ENCODE measurements at places on chromosomes 4 and X.

GRCh38 chr4:23365086-23365485 lies 524.8 kb downstream of the PPARGC1A start:
- DNase-seq = no peak

DNA sequence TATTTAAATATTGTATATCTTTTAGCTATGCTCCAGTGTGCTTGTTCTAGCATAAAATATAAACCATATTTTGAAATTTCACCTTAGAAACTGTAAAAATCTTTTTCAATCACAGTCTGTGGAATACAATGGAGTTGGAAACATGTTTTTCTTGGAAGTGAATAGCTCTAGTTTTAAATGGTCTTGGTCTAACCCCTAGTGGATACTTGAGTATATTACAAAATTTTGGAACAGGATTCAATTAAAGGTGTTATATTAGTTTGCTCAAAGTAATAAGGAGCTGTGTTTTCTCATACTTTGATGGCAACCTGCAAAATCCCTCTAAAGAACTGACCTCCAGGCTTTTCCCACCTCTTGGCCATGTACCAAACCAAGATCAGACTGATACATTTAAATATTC lies 48.2 kb downstream of the STK26 start:
- DNase-seq = peak; percentile 1

- DNase-seq = no peak
Observed at GRCh38 chr4:13876131-13876530, 248.6 kb upstream of the BOD1L1 start.

GRCh38 chrX:54714424-54714823 lies 83.6 kb downstream of the ITIH6 start:
- no peak for DNase-seq

- DNase-seq = no peak
Observed at GRCh38 chrX:54746928-54747327, 51.1 kb downstream of the ITIH6 start.

- no peak for DNase-seq
Observed at GRCh38 chrX:20529301-20529700, 262.6 kb upstream of the RPS6KA3 start.

- DNase-seq = no peak
Observed at GRCh38 chrX:151227627-151228026, 51.2 kb downstream of the GPR50 start.

DNA sequence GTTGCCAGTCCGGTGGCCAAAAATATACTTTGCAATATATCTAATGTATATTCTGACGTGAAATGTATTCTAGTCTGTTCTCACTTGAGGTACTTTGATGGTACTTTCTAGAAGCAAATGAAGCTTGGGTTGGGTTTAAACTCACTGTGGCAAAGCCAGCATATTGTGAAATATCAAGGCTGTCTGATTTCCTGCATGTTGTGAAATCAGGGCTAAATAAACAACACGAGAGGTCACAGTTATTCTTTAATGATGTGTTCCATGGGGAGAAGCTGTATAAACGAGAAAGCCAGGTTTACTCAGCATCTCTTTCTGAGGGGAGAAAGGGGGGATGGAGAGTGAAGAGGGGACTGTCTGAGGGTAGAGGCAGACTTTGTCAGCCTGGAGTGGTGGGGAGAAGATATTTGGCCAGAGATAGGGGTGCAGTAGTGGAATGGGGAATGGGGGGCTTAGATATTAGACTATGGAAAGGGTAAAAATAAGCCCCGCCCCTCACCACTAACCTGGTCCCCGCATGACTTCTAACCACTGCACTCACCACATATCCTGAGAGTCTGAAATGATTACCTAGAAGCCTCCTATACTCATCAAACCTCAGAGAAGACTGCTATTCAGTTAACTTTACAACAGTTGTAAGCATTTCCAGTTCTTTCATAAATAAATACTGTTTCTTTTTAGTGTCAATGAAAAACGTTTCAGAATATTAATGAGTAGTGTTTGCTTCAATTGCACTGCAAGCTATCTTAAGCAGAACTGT lies 5.9 kb upstream of the SCARB2 start:
- DNase-seq = no peak
